ENCODE measurements at places on chromosomes 2 and 18.

- no peak for DNase-seq
Measured at GRCh38 chr2:54701029-54701428, 22.4 kb upstream of the EML6 start.

DNA sequence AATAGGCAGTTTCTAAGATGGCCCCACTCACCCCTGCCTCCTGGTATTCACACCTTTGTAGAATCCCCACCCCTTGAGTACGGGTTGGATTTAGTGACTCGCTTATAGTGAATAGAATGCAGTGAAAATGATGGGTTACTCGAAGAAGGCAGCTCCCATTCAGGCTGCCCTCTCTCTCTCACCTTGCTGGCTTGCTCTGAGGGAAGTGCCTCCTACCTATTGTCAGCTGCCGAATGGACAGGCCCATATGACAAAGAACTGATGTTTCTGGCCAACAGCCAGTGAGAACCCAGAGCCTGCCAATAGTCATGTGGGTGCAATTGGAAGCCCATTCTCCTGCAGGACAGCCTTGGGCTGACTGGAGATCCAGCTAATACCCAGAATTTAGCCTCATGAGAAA lies 22.1 kb upstream of the RNF103 start:
- DNase-seq = no peak

DNA sequence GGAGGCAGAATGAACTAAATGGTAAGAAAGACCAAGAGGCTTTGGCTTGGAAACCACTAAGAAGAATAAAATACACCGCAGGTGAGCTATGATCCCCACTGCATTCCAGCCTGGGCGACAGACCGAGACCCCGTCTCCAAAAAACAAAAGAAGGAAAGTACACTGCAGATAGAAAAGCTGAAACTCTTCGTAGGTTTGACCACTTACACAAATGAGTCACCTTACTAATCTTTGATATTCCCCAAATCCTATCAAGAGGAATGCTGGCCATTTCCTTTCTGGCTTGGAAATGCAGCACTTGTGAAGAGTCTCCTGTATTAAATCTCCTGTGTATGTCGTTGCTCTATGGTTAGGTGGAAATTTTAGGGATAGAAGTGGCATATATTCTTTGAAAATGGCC lies 108.8 kb downstream of the MTCL1 start:
- DNase-seq = peak; percentile 14

GRCh38 chr2:156333274-156333950 lies 891 bp upstream of the NR4A2 start:
- no peak for DNase-seq

- no peak for DNase-seq
Measured at GRCh38 chr2:29405707-29406106, 290.5 kb downstream of the CLIP4 start.

- no peak for DNase-seq
Measured at GRCh38 chr2:73054980-73055379, 16.5 kb downstream of the SFXN5 start.
